ENCODE measurements at places on chromosomes 1 and 21. TPM values are rescaled to one million over a fixed set of nuclear protein-coding genes. Genes with fewer than 3 reads are reported as not detected.

Gene INKA2
- total RNA-seq, result 1.4 TPM

Gene CELSR2
- 1.3 TPM for total RNA-seq

Gene OR14I1
- not detected for total RNA-seq

Gene SHE
- total RNA-seq, result not detected

Gene PROK1
- total RNA-seq, result not detected

Gene ATP5PF
- total RNA-seq, result 151 TPM
